ENCODE measurements at places on chromosomes 7 and 10.

- no peak for DNase-seq
These were observed 416.8 kb downstream of the GALNT17 start for GRCh38 chr7:71548746-71549145.

- no peak for DNase-seq
These were observed 1152.3 kb upstream of the C7orf33 start for GRCh38 chr7:147438216-147438615.

- no peak for DNase-seq
These were observed 535.0 kb upstream of the FZD8 start for GRCh38 chr10:36177071-36177470.

DNA sequence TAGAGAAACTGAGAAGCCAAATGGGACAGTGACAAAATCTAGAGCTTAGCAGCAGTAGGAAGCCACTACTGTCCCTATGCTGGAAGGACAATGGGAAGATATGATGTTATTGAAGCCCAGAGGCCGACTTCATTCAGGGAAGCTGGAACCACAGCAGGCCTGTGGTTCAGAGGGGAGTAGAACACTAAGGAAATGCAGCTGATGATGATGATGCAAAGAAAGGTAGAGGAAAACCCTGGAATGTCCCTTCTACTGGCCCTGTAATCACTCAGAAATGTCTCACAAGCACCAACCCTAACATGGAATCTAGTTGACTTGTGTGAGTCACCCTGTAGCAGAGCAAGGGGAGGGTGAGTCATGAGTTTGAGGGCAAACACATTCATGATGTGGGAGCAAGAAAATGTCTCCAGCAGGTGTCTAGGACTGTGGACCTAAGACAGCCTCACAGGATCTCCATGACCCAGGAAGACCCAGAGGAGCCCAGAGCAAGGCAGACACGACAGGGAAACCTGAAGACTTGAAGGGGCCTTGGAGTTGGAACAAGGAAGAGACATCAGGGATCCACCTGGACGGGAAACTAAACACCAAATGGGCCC lies 37.0 kb upstream of the LRRC17 start:
- peak; percentile 32 for DNase-seq
